Stimulated activated CD8-positive, alpha-beta memory T cell treated with anti-CD3 and anti-CD28 coated beads, Interleukin-15, amount 100 ng/mL, for 24 hours (primary cell): ENCODE measurements at places on chromosomes 5 and 9.

GRCh38 chr9:81108391-81108790 lies 581.0 kb downstream of the TLE1 start:
- DNase-seq: no peak

- no peak for DNase-seq
Observed at GRCh38 chr5:82100303-82101077, 128.7 kb downstream of the ATG10 start.

DNA sequence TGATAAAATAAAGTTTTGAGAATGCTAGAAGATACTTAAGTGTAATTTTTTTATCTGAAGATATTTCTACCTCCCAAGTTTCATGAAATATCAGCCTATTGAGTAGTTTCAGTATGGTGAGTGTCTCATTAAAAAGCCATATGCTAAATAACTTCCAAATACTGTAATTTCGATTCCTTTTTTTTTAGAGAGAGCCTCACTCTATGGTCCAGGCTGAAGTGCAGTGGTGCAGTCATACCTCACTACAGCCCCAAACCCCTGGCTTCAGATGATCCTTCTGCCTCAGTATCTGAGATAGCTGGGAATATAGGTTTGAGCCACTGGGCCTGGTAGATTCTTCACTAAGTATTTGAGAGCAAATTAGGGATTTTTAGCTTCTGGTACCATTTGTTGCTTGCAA lies 24.5 kb downstream of the CDC42SE2 start:
- DNase-seq: no peak

DNA sequence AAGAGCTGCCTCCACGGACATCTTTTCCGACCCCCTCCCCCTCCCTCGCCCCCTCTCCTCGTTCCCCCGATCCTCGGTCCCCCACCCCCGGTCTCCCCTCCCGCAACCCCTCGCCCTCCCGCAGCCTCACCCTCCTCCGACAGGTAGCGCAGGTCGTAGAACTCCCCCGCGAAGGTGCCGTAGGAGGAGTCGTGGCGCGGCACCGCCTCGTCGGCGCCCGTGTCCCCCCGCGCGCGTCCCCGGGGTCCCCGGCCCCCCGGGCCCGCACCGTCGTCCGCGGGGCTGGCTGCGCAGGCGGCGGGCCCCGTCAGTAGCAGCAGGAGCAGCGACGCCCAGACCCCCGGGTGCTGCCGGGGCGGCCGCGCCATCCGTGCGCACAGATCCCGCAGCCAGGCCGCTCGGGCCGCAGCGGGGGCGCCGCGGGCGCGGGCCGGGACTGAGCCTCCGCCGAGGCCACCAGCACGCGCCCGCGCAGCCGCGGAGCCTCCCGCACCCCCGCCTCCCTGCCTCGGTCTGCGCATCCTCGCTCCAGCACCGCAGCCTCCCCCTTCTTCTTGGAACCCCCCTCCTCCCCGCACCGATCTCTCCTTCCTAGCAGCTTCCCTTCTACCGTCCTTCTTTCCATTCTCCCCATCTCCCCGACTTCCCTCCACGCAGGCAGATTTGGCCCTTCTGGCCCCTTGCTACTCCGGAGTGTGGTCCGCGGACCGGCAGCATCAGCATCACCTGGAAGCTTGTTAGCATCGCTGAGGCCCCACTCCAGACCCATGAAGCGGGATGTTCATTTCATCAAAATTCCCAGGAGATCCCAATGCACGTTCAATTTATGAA lies at the start of gene FRRS1L:
TSS of gene FRRS1L (minus strand) at position 479 of the 831 bp plus-strand sequence. CDS start at position 368, 111 bp downstream.
- no peak for DNase-seq

DNA sequence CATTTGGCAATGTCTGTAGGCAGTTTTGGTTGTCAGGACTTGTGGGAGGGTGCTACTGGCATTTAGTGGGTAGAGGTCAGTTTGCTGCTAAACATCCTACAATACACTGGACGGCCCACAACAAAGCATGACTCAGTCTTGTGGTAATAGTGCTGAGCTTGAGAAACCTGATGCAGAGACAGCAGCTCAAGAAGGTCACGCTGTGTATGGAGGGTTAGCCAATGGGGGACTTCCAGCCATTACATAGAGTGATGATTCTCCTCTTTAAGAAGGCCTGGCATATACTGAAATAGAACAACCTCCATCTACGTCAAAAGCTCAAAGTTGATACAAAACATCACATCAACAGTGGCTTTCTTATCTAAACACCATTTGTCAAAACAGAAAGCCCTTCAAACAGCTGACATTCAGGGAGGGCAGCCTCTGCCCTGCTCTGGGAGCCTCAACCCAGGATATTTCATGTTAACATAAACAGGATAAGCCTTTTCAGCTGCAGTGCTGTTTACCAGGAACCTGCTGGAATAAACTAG lies 143.0 kb downstream of the GPBP1 start:
- no peak for DNase-seq

GRCh38 chr9:132931178-132931735 lies 13.2 kb downstream of the TSC1 start:
- DNase-seq: no peak

DNA sequence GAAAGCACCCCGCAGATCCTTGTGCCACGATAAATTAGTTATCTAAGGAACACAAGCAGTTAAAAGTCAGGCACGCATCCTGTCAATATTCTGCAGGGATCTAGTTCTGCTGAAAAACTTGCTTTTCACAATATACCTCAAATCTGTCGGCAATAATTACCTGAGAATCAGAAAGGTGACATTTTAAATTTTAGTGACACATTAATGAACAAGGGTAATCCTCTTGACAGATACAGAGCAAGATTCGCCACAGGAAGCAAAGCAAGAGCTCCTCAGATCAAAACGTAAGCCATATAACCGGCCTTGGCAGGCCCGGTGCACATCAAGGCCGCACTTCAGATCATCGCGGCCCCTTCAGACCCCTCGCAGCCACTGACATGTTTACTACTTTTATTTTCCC lies 185.7 kb downstream of the ATPSCKMT start:
- DNase-seq: no peak

GRCh38 chr5:138616508-138616907 lies 41.3 kb upstream of the HSPA9 start:
- DNase-seq: no peak

GRCh38 chr9:110954822-110955291 lies 83.4 kb downstream of the LPAR1 start:
- no peak for DNase-seq
